ENCODE measurements at places on chromosomes 11 and 22.

- DNase-seq = no peak
These were observed 21.1 kb downstream of the MS4A6E start for GRCh38 chr11:60348116-60348515.

GRCh38 chr11:76666408-76666807 lies 4.1 kb downstream of the LRRC32 start:
- DNase-seq = peak; percentile 56

GRCh38 chr22:26215736-26216135 lies 46.5 kb downstream of the SEZ6L start:
- no peak for DNase-seq

GRCh38 chr11:95512682-95513081 lies 276.9 kb downstream of the FAM76B start:
- DNase-seq = peak; percentile 51

DNA sequence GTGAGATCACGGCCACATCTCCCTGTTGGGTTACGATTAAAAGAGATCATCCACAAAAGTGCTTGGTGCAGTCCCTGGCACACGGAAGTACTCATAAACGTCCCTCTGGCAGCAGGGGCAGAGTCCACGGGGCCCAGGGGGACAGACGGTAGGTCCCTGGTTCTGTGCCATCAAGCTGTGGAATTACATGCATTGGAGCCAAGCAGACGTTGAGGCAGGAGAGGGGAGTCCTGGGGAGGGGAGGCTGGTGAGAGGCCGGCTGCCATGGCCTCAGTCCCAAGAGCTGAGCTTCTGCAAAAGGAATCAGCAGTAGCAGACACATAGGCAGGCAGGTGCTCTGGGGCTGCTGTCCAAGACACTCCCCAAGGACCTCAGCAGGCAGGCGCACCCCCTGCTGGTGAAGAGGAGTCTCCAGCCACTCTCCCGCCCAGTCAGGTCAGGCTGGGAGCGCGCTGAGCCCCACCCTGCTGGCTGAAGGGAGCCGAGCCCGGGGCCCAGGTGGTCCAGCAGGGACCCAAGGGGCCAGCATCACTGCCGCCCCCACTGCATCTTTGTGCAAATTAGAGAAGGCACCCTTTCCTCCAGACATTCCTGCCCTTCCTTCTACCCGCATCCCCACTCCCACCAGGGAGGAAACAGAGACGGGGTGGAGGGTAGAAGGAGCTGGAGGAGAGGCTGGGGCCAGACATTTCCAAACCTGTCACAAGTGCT lies 7.6 kb upstream of the KCTD17 start:
- DNase-seq = no peak

DNA sequence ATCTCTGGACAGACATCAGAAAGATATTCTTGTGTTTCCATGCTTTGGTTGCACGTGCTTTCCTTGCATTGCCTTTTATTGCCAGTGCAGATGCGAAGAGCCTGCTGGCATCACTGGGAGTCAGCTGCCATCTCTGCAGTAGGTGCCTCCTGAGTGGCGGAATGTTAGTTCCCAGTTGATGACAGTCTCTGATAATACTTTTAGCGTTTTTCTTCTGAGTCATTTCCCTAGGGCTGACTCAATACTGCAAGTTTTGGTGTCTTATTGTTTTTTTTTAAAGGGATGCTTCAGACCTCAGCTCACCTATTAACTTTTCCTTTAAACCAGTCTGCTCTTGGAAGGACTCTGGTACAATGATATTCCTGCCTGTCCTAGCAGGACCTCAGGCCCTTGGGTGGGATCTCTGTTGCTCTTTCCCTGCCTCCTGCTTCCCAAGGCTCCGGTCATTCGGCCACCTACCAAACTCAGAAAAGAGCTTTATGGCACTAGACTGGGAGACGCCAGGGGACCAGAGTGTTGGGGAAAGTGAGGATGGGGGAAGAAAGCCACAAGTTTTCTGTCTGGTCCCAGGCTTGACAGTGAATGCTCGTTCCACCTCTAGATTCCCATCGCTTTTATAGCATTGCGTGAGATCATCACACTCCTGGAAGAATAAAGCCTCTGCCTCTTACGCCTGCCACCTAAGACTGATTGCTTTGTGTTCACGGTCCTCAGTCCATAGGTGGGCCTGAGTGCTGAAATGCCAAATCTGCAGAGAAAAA lies 308.7 kb downstream of the DDX10 start:
- DNase-seq = no peak

GRCh38 chr22:47690166-47690565 lies 927.7 kb downstream of the TBC1D22A start:
- no peak for DNase-seq

GRCh38 chr11:67670316-67671210 lies 3.9 kb downstream of the ALDH3B2 start:
- no peak for DNase-seq

GRCh38 chr11:62141111-62142042 lies 17.6 kb downstream of the INCENP start:
- no peak for DNase-seq

DNA sequence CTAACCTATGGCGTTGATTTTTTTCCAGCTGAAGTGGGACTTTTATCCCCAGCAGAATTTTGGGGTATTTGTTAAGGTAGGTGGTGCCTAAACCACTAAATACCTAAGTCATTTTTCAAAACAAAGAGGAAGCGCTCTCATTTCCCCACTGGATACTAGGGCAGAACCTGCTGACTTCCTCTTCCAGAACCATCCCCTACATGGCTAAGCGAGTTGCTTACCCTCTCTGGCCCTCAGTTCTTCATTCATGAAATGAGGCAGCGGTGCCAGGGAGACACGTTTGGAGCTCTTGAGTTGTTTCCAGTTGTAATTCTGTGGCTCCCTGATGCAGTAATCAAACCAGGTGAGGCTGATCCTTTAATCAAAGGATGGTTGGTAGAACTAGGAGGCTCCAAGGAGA lies 10.0 kb upstream of the MTMR3 start:
- DNase-seq = no peak

GRCh38 chr11:74485868-74486267 lies 7.7 kb downstream of the LIPT2 start:
- no peak for DNase-seq

- no peak for DNase-seq
These were observed 5.4 kb upstream of the CSDC2 start for GRCh38 chr22:41555325-41555982.
